Activated T-helper 1 cell treated with anti-CD3 and anti-CD28 coated beads, Interleukin-2, amount 50 U/mL, for 16 hours (primary cell): ENCODE measurements at places on chromosomes 2 and 18.

DNA sequence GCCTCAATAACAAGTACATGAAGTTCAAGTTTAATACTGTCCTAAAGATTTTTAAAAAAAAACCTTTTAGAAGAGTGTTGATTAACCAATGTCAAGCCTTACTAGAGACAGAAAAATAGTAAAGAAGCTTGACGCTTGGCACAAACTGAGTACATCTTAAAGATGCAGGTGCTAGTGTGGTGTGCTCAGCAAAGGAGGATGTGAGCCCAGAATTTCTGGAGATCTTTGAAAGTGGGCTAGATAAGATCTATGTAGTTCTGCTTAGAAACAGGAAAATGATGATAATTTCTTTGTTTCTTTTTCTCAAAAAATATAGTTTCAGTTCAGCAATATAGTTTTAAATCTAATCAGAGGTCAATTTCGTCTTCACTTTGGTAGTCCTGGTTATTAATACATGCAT, 118.3 kb upstream of the KLHL14 start:
- DNase-seq, result no peak

DNA sequence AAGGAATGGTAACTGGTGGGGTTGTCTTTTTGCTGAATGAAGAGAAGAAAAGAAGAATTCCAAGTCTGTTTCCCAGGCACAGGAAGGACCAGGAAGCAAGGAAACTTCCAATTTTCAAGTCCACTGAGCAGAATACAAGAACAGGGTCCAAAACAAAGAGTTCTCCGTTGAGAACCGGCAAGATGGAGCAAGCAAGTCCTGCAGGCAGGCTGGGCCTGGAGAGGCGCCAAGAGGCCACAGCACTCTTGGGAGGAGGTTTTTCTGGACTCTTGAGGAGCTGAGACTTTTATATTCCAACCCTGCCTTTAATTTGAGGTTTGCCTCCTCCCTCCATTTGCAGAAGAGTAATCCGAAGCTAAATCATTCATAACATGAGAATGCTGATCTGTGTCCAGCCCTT, 224.5 kb downstream of the IKZF2 start:
- DNase-seq, result no peak

DNA sequence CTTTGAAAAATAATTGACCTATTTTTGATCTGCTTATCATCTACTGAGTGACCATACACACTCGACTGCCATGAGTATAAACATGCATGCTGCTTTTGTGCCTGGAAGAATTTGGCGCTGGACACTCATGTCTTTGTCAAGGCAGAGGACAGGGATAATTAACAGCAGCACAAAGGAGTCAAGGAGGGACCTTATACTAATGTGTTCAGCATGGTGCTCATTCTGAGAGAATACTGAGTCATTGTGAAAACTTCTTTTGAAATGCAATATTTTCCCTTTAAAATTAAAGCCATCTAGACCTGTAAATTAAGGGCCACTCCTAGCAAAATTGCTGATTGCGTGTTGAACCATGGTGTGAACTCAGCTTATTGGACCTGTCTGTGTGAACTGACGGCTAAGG, 116.3 kb downstream of the ZNF532 start:
- DNase-seq, result no peak

GRCh38 chr2:238915196-238915595, 67.3 kb downstream of the TWIST2 start:
- DNase-seq, result no peak

- DNase-seq, result no peak
Observed at GRCh38 chr2:151336863-151337371, 20.5 kb upstream of the TNFAIP6 start.

DNA sequence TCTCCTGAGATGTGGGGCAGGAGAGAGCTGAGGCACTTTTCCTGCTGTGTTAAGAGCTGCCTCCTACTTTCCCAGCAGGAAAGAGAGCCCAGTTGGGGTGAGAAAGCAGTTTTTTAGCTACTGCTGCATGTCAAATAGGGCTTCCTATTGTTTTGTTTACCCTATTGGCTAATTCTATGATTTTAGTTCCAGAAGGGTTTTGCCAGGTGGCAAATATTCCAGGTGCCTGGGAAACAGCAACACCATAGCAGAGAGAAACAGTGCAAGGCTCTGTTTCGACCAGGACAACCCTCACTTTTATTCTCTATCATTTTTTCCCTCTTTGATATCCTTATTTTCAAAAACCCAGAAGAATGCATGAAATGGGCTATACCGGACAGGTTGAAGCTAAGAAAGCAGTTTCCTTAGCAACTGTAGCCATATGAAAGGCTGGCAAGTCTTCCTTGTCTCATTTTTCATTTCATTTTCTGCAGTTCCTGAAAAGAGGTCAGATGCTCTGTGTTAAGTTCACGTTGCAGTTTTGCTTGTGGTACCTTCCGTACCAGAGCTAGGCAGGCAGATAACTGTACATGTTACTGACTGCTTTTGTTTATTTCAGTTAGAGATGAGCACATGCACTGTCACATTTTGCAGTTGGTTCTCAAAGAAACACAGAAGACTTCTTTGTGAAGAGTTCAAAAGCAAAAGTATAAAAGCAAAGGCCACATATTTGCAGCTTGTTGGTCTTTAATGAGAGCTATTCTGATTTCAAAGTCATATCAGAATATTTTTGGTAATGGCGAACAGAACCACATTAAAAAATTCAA, 84.8 kb downstream of the AQP4 start:
- no peak for DNase-seq

GRCh38 chr2:176851200-176851888, 361.2 kb upstream of the HNRNPA3 start:
- DNase-seq, result no peak

DNA sequence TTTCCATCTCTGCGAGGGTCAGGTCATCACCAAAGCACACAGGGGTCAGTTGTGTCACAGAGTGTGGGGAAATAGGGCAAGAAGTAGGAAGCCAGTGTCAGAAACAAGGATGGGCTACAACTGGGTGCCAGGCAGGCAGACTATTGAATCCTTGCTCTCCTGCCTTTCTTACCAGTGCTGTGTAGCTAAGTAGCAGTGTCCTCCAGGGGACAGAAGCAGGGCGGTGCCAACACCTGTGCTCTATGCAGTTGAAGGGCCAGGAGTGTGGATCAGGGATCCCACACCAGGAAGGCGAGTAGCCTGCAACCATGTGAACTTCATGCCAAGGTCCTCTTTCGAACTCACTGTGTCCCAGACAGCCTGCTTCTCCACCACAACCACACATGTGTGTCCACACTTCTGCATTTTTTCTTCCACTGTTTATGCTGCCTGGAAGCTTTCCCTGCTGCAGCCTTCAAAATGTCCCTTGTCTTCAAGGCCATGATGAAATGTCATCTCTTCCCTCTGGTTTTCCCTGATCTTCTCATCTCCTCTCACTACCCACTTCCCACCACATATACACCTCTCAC, 25.4 kb upstream of the REG3G start:
- no peak for DNase-seq

DNA sequence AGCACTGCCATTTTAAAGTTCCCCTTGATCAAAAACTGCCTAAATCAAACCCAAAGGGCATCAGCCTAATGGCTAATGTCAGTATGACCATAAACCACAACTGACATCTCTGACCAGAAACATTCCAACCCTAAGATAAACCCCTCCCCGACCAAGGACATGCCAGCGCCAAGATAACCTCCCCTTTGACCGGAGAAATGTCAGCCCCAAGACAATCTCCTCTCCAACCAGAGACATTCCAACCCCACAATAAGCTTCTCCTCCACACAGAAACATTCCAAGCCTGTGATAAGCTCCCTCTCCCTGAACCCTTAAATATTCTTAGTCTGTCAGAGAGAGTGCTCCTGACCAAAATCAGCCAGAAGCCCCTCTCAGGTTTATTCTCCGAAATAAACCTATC, 188.3 kb upstream of the MSH6 start:
- DNase-seq, result no peak

DNA sequence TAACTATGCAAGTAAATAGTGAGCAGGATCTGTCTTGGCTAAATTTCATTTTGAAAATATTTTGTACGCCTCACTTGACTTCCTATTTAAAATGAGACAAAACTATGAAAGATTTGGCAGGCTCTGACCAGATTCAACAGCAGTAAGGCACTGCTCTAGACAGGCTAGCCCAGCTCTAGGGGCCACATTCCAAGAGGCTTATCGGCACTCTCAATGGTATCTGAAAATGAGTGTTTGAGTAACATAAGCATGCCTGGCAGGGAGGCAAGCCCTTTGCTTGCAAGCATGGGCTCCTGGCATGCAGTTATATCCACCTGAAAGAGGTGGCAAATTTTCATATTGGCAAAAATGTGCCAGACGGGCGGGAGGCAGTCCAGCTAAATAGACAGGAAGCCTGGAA, 10.5 kb downstream of the CAPN13 start:
- DNase-seq, result no peak

DNA sequence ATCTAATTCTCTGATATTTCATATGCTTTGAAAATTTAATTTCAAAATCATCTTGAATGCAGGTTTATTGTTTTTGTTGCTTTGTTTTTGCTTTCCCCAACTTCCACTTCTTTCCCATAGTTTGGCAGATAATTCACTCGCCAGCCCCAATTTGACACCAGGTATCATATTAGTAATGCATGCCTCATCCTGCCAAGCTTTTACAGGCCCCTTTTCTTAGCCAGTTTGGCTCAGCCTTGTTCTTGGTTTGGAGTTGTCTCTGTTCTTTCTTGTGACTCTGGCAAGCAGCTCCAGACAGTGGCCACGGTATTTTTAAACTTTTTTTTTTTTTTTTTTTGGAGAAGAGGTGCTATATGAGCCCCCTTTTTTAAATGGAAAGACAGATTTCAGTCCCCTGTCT, 65.3 kb downstream of the PMS1 start:
- DNase-seq, result no peak

- no peak for DNase-seq
Observed at GRCh38 chr2:203673933-203674332, 32.5 kb upstream of the CD28 start.

DNA sequence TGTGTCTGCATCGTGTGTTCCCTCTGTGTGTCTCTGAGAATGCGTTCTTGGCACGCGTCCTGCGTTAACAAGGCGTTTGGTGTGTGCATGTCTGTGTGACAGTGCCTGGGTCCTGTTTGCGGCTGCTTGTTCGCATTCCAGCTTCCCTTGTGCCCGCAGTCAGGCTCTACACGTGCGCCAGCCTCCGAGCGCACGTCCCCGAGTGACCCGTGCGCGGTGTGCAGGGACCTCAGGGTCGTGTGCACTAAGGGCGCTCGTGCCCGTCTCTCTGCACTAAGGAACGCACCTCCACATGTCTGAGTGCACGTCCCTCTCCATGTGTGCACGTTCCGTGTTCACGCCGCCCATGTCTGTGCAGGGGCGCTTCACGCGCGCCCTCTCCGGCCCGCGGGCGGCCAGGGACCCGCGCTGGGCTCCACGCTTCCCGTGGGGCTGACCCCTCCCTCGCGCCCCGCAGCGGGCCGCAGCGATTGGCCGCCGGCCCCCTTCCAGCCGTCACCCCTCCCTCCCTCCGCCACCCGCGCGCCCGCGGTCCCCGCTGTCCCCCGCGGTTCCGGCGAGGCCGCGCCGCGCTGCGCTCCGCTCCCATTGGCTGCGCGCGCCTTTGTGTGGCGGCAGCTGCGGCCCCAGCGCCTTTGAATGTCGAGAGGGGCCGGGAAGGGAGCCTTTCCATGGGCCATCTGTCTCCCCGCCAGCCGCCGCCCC, 229.4 kb downstream of the HAUS1 start:
- DNase-seq, result no peak

- no peak for DNase-seq
Observed at GRCh38 chr2:146604521-146604920, 1240.3 kb upstream of the ACVR2A start.
